ENCODE measurements at places on chromosomes 7 and 10. TPM values are rescaled to one million over a fixed set of nuclear protein-coding genes. Genes with fewer than 3 reads are reported as not detected.

GLI3 gene
- 41.3 TPM for total RNA-seq

NCF1 gene
- not detected for total RNA-seq

AKAP9 gene
- total RNA-seq, result 72.1 TPM

MTURN gene
- total RNA-seq, result 57.1 TPM

MARCHF5 gene
- total RNA-seq, result 13.3 TPM

FOXP2 gene
- 12.2 TPM for total RNA-seq

GPR85 gene
- 0.13 TPM for total RNA-seq

Data from suprapubic skin (tissue), 4 donors.